Esophagus squamous epithelium (tissue), 5 donors: ENCODE measurements at places on chromosomes 2 and 18.
A peak's percentile ranks its signal among the peaks of the same experiment; 100 is the strongest.

DNA sequence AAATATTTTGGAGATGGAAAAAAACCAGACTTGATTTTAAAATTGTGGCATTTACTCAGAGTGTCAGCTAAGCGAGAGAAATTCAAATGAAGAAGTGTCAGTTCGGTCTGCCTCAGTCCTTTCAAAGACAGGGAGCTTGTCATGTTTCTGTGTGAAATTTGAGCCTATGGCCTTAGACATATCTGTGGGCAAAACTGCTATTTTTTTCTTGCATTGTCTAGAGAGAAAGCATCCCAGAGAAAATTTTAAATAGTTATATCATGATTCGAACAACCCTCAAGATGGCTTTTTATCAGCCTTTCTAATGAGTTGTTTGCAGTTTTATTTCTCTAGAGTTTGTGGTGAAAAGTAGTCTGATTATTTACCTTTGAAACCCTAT lies 50.2 kb upstream of the KCNE4 start:
- DNase-seq = no peak

GRCh38 chr18:5630057-5630899 lies 86.5 kb upstream of the EPB41L3 start:
- no peak for DNase-seq

DNA sequence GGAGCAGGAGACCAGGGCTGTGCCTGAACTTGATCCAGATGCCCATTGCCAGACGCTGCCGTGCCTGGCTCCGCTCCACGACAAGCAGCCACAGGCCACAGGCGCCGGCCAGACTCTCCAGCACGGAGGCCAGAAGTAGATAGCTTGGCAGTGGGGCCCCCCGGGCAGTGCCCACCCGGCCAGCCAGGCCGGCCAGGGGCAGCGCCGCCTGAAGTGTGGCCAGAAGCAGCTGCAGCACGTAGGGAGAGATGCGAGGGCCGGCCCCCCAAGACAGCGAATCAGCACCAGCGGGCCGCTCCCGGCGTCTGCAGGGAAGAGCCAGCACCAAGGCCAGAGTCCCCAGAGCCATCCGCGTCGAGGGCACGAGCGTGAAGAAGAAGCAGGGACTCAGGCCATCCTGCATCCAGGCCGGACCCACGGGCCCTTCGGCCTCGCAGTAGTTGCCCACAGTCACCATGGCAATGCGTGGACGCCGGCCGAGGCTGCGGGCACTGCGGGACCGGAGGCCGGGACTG lies 484 bp downstream of the ABCB6 start:
- no peak for DNase-seq

GRCh38 chr2:169119851-169120250 lies 50.5 kb downstream of the DHRS9 start:
- DNase-seq = no peak

DNA sequence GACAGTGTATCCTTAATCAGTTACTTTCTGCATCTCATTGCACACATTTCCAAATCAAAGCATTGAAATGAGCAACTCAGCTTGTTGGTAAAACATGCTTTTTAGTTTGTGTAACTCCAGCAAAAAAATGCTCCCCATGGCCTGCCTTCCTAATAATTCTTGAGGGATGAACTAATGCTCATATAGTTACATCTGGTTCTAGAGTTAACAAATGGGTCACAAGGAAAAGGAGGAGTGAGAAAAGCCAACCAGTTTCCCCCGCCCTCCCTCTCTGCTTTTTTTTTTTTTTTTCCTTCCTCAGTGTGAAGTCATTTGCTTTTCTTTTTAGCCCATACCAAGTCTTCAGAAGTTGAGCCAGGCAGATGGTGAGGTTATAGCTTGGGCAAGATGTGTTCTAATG lies 231.7 kb downstream of the MTX2 start:
- no peak for DNase-seq

- peak; percentile 65 for DNase-seq
Observed at GRCh38 chr18:24397694-24398368, at the start of gene OSBPL1A. OSBPL1A (minus strand) TSS chr18:24397824; CDS start chr18:24377533, 20,291 bp downstream.

DNA sequence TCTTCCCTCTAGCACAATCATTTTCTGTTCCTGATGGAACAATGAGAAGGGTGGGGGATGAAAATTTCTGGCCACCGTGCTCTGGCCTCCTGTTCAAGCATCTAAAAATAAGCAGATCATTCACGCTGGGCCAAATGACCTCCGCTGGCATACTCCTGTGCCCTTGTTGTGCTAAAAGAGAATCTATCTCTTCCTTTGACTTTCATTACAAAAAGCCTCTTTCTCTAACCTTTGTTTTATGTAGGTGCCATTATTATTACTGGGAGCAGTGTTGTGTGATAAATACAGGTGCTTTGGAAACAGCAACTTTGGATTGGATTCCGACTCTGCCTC lies 44.6 kb upstream of the B3GNT2 start:
- no peak for DNase-seq

GRCh38 chr2:224909885-224910573 lies 132.2 kb downstream of the DOCK10 start:
- DNase-seq = no peak

DNA sequence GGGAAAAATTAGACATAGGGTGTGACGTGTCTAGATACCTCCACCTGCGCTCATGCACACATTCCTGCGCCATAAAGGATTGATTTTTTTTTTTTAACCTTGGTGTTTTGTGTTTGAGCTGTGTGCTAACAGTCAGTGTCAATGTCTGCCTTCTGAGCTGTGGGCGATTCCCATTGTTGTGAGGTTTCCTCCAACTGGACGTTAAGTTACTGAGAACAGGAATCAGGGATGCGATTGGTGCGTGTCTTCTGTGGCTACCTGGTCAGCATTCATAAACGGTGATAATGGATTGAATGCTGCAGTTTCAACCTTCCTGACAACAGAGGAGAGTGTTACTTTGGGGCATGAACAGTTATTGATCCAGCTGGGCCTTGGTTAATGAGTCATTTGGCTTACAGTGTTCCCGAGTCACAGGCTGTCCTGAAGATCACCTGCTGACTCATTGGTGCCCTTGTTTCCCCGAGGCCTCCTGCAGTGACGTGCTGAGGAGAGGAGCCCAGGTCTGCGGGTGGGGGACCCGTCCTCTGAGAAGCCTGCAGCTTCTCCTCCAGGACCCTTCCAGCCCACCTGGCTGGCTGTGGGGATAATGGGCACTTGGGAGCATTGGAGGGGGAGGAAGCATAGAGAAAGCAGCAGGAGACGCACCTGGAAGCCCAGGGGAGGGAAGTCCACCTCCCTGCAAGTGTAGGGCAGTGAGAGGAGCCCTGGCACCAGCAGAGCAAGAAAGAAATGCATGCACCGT lies 25.8 kb upstream of the CABYR start:
- no peak for DNase-seq

DNA sequence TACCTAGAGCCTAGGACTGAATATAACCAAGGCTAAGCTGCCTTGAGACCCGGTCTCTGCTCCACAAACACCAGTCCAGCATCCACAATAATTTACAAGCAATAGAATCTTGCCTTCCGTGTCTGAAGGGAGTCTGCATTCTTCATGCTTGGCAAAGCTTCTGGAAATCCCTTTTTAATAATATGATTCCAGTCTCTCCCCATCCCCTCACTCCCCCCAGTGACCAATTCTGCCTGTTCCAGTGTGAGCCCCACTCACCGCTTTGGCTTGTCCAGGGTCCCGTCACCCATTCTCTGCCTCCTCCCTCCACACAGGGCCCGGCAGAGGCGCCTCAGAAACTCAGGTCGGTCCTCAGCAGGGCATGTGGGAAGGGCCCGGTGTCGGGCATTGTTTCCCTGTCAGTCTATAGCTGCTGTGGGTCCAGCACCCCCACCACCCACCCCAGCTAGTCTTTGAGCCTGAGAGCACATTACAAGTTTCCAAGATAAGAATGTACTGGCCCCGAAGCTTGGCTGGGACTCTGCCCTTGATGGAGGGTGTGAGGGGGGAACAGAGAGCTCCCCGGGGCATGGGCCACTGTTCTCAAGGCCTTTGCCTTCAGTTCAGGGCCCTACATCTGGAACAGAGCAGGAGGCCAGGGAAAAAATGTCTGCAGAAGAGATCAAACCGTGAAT lies 129.7 kb upstream of the MYCN start:
- DNase-seq = no peak

GRCh38 chr18:36094431-36094830 lies 27.1 kb upstream of the RPRD1A start:
- DNase-seq = no peak

- DNase-seq = no peak
Observed at GRCh38 chr18:50360611-50361010, 14.2 kb upstream of the SKA1 start.

- no peak for DNase-seq
Observed at GRCh38 chr2:233065954-233066470, 5.9 kb downstream of the INPP5D start.

DNA sequence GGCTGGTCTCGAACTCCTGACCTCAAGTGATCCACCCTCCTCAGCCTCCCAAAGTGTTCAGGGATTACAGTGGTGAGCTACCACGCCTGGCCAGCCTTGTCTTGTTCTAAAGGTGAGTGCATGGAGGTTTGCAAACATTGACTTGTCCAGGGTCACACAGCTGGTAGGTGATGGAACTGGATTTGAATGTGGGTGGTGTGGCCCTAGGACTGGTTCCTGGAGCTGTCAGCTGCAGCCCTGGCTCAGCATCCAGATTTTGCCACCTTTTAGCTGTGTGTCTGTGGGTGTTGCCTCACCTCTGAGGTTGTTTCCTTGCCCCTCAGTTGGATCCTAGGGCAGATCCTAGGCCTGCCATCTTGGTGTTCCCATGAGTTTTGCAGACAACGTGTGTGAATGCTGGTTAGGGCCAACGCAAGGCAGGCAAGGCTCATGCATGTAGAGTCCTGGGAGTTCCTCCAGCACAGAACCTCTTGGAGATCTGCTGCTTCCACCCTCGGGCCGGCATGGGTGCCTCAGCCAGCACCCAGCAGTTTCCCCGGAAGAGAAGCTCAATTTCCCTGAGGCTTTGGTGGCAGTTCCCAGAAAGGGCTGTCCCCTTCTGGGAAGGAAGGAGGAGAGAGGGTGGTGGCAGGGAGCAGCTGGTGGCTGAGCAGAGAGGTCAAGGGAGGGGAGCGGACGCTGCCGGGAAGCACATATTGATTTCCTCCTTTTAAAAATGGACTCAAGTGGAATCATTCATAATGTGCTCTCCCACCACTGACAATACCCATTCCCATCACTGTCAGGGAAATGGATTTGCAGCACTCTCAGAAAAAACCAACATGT lies 127.6 kb upstream of the HS6ST1 start:
- DNase-seq = no peak

GRCh38 chr18:2719040-2719439 lies 63.5 kb downstream of the SMCHD1 start:
- no peak for DNase-seq

- DNase-seq = no peak
Observed at GRCh38 chr2:38146907-38147307, 71.0 kb upstream of the CYP1B1 start.

DNA sequence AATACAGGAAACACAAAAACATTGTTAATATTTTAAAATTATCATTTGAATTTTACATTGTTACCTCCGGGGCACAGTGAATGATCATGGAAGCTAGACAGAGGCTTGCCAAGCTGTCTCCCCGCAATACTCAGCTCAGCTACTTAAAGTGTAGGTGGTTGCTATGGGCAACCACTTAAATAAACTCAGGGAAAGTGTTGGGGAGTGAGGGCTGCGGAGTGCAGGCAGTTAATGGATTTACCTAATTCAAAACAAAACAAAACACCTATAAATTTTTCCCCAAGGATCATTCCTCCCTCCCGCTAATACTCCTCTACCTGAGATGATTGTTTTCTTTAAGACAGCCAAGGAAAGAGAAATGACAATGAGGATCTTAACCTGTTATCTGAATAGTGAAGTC lies 349.5 kb downstream of the TGIF1 start:
- no peak for DNase-seq

- no peak for DNase-seq
Observed at GRCh38 chr2:200861617-200862155, 2.8 kb downstream of the CLK1 start.

DNA sequence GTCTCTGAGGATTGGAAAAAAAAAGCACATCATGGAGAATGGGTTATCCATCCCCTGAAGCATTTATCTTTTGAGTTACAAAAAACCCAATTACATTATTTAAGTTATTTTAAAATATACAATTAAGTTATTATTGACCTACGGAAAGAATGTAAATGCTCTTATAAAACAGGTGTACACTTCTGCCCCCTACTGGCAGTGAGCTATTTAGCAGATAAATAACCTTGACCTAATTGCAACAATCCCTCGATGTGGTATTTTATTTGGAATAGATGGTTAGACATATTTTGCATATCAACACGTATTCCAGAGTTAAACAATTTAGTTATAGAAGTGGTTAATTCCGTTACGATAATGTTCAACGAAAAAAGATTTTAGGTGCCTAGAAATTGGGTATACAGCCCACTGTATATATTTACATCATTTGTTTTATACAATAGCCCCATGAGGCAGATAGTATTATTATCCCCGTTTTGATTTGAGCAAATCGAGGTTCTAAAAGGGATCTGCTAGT lies 9.1 kb upstream of the DAW1 start:
- no peak for DNase-seq

- DNase-seq = no peak
Observed at GRCh38 chr2:172977270-172978062, 98.2 kb upstream of the MAP3K20 start.

DNA sequence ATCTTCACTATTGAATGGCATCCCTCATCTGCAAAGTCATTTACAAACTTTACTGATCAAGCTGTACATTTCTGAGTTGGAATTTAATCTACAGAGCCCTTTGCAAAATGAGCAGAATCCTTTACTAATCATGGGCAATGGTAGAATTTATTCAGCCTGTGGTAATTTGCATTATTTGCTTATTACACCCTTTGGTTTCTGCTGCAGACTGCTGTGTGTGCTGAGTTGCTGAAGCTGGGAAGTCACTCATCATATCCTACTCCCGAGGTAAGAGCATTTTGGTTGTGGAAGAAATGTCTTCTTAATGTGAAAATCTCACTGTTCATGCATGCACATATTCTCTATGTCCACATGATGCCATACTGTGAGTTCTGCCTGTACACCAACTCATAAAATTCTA lies 357.4 kb upstream of the SLC39A10 start:
- DNase-seq = no peak

- DNase-seq = no peak
Observed at GRCh38 chr18:79974025-79974654, 9.7 kb downstream of the HSBP1L1 start.

DNA sequence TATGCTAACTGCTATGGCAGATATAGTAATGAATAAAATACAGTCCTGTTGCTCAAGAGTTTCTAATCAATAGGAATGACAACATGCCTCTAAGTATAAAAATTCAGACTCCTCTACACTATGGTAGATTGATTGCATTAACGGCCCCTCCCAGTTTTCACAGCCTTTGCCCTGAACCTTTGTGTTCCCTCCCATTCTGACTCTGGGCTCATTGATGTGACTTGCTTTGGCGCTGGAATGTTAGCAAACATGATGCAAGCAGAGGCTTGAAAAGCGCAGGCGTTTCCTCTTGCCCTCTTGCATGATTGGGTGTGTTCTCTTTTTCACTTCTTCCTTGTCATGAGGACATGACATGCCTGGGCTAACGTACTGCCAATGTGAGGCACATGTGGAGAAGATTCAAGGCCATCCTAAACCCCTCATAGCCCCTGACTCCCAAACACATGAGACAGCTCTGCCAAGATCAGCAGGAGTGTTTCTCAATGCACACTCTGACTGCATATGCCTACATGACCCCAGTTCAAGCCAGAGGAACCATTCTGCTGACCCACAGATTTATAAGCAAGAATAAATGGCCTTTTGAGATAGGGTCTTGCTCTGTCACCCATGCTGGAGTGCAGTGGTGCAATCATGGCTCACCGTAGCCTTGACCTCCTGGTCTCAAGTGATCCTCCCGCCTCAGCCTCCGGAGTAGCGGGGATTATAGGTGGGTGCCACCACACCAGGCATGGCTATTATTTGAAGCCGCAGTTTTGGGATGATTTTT lies 49.7 kb upstream of the CD28 start:
- DNase-seq = peak; percentile 27

- no peak for DNase-seq
Observed at GRCh38 chr18:382423-382984, 114.7 kb upstream of the THOC1 start.
